ENCODE measurements at places on chromosomes 12 and 14.

GRCh38 chr12:130253866-130254265 lies 83.8 kb upstream of the PIWIL1 start:
- DNase-seq = no peak

- DNase-seq = no peak
These were observed at the start of gene ATN1 for GRCh38 chr12:6927379-6928021. TSS of gene ATN1 (plus strand) at chr12:6927959. CDS start at chr12:6934002, 6,043 bp downstream.

DNA sequence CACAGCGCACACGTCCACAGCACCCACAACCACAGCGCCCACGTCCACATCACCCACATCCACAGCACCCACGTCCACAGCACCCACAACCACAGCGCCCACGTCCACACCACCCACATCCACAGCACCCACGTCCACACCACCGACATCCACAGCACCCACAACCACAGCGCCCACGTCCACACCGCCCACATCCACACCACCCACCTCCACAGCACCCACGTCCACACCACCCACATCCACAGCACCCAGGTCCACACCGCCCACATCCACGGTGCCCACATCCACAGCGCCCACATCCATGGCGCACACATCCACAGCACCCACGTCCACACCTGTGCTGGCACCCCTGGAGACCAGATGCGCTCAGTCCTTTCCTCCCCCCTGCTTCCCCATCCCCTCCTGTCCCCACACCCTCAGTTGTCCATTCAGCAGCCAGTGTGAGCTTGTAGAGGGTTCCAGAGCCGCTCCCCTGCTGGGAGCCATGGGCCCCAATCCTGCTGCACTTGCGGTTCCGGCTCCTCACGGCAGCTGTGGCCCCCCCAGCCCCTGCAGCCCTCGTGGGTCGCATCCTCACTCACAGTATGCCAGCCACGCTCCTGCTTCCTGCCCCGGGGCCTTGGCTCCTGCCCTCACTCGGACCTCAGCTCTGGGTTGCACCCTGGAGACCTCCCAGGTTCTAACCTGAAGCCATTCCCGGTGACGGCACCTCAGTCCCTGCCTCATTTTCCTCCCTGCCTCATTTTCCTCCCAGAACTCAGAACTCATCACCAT lies 37.8 kb downstream of the GALNT9 start:
- no peak for DNase-seq

DNA sequence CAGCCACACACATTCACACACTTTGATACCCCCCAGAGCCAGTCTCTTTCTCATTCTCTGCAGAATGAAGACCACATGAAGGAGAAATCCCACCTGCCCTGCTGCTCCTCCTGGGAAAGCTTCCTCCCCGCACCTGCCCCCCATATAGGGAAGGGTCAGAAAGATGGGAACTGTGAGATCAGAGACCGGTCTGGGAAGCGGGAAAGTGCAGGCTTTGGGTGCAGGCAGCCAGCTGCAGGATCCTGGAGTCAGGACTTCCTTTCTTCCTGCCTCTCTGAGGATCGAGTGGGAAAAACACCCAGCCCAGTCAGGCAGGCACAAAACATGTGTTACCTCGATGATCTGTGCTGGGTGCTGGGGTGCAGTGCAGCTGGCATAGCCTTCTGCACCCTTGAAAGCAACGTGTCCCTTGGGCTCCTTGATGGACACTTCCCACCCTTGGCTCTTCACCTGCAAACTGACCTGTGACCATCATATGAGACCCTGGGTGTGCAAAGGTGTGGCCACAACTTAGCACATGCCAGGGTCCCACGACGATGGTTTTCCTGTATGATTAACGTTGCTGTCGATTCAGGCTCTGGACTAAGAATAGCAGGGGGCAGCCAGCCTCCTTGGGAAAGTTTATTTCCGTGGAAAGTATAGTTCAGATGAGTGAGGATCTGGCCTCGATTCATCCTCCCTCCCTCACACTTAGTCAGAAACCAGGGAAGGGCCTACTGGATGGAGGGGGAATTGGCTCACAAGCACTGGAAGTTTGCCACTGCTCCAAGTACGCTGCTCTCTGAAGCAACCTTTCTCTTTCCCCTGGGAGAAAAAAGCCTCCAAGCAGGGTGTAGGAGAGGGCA lies 105.4 kb upstream of the MED13L start:
- peak; percentile 71 for DNase-seq

- DNase-seq = no peak
These were observed 25.8 kb downstream of the DAO start for GRCh38 chr12:108905725-108906124.

DNA sequence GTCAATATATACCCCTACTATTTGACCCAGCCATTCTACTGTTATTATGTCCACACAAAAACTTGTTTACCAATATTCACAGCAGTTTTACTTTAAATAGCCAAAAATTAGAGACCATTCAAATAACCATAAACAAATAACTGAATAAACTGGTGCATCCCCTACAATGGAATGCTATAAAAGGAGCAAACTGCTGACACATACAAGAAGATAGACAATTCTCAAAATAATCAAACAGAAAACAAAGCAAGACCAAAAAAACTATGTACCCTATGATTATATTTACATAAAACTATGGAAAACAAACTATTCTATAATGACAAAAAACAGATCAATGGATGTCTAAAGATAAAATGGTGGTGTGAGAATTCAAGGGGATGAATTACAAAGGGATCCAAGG lies 54.4 kb downstream of the RALGAPA1 start:
- no peak for DNase-seq

Data from T1000 (cell line).